ENCODE measurements at places on chromosomes 1 and 21. TPM values are rescaled to one million over a fixed set of nuclear protein-coding genes. Genes with fewer than 3 reads are reported as not detected.

- no peak for DNase-seq
Observed at GRCh38 chr1:168396508-168396907, 115.8 kb downstream of the TBX19 start.

DNA sequence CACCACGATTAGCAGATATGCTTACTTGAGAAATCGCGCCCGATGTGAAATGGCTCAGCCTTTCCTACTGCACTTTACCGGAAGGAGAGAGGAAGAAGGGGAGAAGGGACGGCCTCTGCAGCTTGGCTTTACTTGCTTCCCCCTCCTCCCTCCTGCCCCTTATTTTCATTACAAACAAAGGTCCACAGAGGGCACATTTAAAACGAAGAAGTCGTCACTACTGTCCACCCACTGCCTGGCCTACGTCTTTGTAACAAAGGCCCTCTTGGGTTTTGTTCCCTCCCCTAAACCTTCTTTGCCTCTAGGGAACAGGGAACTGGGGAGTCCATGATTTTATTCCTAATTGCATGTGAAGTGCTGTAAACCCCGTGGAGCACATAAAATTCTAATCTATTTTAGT lies 308.5 kb downstream of the LMX1A start:
- no peak for DNase-seq

- DNase-seq: no peak
Observed at GRCh38 chr1:80818211-80818610, 982.5 kb upstream of the ADGRL2 start.

The TCHH gene
- total RNA-seq: 0.09 TPM

DNA sequence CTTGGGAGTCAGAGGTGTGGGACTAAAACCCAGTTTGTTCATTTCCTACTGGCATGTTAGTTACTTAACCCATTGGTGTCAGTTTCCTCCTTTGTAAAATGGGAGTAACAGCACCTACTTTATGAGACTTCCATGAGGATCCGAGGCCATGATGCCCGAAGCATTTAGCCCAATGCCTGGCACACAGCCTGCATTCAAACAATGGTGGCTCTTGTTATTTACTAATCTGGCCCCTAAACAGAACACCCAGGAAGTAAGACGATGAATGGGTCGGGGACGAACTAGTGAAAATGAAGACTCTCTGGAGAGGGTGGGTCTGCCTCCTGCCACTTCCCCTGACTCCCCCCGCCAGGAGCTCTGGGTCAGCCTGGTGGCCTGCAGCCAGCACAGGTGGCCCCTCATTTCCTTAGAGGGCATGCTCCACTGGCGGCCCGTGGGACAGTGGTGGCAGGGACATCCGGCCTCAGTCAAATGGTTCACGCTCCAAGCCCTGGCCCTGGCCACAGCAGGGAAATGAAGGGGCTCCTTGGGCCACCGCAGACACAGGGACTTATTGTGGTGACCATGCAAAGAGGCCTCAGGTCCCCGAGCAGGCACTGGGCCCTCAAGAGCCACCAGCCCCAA lies 9.5 kb upstream of the TAS1R2 start:
- DNase-seq: no peak

The ALX3 gene
- not detected for total RNA-seq

GRCh38 chr1:22662318-22662717 lies 9.3 kb downstream of the C1QB start:
- DNase-seq: no peak

- no peak for DNase-seq
Observed at GRCh38 chr1:9293241-9293532, 493 bp downstream of the SPSB1 start.

The KCNJ15 gene
- total RNA-seq: not detected

The RGSL1 gene
- not detected for total RNA-seq

DNA sequence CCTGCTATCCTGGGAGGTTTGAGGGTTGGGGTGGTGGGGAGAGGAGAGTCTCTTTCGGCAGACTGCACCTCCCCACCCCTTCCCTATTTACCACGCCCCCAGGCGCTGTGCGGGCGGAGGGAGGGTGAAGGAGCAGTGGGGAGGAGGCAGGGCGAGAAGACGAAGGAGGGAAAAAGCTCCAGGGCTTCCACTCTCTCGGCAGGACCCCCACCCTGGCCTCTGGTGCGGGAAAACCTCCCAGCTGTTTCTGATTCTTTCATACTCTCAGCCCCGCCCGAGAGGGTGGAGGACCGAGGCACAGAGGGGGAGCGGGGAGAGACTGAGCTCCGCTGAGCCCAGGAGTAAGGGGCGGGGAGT lies 866 bp upstream of the WNT2B start:
- no peak for DNase-seq

The C1orf141 gene
- 0.65 TPM for total RNA-seq

- no peak for DNase-seq
Observed at GRCh38 chr1:227885135-227885647, 62.5 kb downstream of the WNT9A start.

DNA sequence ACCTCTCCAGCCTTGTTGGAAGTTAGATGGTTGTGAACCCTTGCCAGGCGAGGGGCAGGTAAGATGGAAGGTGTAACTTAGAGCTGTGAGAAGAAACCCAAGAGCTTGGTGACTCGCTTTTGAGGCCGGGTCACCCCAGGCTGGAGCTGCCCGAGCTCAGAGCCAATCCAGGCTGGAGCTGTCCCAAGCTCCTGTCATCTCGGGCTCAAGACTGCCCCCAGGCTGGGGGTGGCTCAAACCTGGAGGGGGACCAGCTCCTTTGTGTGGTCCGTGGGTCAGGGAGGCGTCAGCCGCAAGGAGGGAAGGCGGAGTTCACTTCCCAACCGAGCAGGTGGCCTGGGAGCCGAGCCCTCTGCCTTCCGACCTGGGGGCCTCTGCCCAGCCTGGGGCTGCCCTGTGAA lies 2.0 kb downstream of the HUNK start:
- DNase-seq: no peak

- DNase-seq: no peak
Observed at GRCh38 chr21:25625036-25625435, 14.0 kb upstream of the JAM2 start.

DNA sequence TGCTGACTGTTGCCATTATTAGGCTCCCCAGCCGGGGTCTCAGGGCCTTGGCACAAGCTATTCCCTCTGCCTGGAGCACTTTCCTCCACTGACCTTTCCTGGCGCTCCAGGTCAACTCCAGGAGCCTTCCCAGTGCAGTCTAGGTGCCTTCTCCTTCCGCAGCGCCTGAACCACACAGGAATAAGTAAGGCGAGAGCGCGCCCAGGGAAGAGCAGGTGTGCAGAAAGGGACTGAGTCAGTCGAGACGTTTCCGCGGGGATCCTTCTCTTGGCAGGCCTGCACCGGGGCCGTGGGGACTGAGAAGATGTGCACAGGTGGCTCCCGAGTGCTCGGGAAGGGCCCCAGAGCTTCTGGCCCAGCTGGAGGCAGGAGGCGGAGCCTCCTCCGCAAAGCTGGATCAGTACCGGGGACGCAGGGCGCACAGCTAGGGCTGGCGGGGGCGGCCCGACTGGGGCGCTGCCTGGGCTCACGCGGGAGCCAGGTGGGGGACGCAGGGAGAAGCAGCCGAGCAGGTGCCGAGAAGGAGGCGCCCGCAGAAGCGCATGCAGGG lies 765 bp upstream of the BMP8A start:
- no peak for DNase-seq

DNA sequence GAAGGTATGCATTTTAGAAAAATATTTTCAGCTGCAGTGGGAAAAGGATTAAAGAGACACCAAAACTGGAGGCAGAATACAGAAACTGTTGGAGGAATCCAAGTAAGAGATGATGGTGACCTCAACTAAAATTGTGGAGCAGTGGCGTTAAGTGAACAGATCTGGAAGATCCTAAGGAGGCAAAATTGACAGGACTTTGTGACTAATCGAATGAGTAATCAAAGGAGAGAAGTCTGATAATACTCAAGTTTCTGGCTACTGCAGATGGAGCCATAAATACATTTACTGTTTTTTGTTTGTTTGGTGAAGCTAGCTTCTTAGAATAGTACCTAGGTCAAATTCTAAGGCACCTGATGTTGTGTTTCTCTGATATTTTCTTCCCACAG lies 3.1 kb downstream of the CTBS start:
- DNase-seq: peak; percentile 20

The SPRR4 gene
- not detected for total RNA-seq

The VANGL1 gene
- total RNA-seq: 14.3 TPM

GRCh38 chr1:183209533-183210158 lies 23.6 kb downstream of the LAMC2 start:
- peak; percentile 84 for DNase-seq

GRCh38 chr1:153217212-153217611 lies at the start of gene PRR9:
PRR9 (plus strand) TSS chr1:153217584; CDS start chr1:153218145, 561 bp downstream.
- DNase-seq: no peak

- DNase-seq: no peak
Observed at GRCh38 chr1:5903680-5904079, 88.5 kb downstream of the NPHP4 start.

DNA sequence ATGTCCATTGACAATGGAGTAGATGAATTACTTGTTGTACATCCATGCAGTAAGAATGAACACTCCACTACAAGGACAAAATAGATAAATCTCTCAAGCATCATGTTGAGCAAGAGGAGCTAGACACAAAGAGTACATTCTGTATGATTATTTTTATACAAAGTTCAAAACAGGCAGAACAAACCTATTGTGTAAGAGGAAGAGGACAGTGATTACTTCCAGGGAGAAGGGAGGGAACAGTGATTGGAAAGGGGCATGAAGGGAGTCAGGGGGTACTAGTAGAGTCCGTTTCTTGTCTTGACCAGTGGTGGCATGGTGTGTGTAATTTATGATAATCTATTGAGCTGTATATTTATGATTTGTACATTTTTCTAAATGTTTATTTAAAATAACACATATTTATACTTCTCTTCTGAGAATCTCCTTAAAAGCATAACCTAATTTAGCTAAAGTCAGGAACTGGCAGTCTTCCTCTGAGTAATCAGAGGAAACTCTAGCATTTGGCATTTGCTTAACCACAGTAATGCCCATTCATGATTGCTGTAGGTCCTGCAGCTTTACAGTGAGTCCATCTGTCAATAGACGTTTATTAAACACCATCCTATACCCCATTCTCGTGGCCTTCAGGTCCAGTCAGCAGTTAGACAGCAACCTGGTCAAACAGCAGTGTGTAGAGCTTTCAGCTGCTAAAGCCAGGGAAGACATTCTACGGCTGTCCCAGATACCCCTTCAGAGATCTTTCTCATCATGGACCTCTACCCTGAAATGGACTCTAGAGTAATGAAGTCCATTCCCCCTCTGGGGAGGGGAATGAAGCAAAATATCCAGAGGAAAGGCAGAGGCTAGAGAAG lies 114.1 kb upstream of the GALNT2 start:
- DNase-seq: no peak

DNA sequence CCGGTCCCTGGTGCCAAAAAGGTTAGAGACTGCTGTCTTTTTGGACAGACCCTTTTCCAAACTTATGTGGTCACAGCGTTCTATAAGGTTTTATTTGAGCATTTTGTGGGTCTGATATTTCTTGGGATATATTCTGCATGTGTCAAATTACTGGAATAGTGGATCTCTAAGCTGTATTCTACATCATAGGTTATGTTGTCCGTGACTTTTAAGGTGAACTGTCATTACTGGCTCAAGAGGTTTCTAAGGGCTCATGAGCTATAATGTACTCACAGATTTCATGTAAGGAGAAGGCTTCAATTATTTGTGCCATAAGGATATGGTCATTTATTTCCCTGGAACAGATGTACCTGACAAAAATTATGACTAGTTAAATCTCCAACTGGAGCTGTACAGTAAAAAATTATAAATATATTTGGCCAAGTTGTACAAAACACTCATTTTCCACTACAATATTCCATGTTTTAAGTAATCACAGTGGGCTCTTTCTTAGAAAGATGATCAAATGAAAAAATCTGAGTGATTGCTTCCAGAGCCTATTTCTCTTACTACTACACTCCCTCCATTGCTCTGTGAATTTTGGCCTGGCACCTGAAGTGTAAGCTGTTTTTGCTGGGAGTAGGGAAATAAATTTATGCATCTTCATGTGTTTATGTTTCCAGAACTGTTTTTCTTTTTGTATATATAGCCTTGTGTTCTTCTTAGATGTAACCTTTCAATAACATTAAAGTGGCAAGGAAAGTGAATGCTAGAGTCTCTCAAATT lies 538.1 kb upstream of the ZRANB2 start:
- DNase-seq: no peak

The SIK1 gene
- 4.4 TPM for total RNA-seq

DNA sequence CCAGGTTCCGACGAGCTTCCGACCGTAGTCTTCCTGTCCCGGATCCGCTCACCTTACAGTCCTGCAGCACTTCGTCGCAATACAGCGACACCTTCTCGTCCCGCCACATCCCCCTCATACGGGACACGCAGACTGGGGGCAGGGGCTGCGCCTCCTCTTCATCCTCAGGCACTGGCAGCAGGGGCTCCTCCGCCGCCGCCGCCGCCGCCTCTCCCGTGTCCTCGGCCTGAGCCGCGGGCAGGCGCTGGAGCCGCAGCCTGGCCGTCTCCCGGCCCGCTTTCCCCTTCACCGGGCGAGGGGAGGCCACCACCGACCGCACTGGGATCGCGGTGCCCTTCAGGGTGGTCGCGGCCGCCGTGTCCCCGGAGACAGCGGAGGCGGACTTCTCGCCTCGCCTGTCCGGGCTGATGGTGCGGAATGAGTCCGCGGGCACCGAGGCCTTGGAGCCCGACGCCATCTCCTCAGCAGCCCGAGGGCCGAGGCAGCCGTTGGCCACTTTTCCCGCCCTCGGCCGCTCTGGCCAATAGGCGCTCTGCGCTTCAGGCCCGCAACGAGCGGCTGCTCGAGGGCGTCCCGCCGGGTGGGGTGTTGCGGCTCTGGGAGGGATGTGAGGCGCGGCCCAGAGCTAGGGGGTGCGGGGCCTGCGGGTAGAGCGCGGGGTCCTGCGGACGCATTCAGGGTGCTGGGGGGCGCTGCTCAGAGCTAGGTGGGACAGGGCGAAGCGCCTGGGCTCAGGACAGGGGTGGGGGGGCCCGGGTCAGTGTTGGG lies at the start of gene SHCBP1L:
TSS of gene SHCBP1L (minus strand) at position 490 of the 768 bp plus-strand sequence. CDS start at position 457, 33 bp downstream.
- DNase-seq: no peak

GRCh38 chr1:9787702-9788101 lies 36.1 kb downstream of the CLSTN1 start:
- DNase-seq: no peak

The RNU11 gene
- total RNA-seq: not detected

DNA sequence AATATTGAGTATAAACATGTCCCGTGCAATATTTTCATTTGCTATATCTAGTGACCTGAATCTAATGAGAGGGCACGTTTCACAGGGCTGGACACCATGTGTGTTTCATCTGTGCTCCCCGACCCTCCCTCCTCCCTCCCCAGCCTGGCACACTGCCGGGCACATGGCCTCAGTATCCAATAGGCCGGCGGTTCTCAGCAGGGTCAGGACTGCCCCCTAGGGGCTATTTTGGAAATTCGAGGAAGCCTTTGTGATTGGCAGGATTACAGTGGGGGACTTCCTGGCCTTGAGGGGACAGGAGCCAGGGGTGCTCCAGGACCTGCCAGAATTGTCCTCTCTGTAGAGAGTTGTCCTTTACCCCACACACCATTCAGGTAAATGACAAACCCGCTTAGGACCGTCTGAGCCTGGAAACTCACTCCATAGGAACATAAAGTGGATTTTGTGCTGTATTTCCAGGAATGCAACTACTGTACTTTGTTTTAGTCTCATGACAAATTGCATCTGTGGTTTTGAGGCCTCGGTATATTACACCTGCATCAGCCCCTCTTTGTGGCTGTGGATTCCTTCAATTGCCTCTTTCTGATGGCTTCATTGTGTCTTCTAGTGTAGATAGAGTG lies 109.5 kb upstream of the SIM2 start:
- DNase-seq: peak; percentile 70
